ENCODE measurements at places on chromosomes 5 and 9. TPM values are rescaled to one million over a fixed set of nuclear protein-coding genes. Genes with fewer than 3 reads are reported as not detected.

GRCh38 chr5:131366428-131366827 lies 102.6 kb downstream of the CDC42SE2 start:
- H3K4me1 ChIP-seq = no peaks in the 10 kb centered on the region
- no peak for DNase-seq
- H3K27ac ChIP-seq = no peak overlapping the region
- H3K4me3 ChIP-seq = no peak overlapping the region

DNA sequence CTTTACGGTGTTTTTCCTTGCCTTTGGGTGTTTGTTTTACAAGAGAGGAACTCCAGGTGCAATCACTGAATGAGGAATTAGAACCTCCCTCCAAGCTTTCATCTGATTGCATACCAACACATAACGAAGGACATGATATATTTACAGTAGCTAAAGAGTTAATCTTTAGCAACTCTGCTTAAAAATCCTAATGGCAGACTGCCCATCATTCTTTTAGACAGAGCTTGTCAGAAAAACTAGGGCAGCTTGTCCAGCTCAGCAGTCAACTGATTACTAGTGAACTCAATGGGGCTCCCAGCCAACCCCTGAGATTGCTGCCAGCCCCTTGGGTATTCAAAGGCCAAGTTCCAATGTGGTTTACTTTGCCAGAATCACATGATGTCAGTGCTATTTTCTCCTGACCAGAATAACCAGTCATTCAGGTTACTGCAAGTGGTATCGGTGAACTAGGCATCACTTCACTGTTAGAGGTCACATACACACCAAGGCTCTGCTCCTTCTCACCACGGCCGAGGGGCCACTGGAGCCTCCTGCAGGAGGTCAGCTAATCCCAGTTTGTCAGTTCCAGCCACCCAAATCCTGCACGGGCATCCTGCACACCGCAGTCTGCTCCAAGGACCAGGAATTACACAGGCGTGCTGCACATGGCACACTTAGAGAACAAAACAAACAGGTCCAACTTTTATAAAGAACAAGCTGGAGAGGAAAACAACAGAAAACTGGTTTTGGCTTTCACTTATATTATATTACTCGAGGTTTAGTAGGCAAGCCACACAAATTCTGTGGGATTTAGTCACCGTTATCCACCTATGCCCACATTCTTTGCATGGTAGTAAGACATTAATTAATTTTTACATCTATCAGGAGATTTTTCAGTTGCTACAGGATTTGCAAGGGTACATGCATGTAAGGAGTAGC lies 62.5 kb downstream of the NFIB start:
- no peaks in the 10 kb centered on the region for H3K27me3 ChIP-seq
- H3K4me1 ChIP-seq = no peaks in the 10 kb centered on the region
- H3K36me3 ChIP-seq = no peaks in the 10 kb centered on the region
- H3K27ac ChIP-seq = peak overlapping the region; percentile 17

ANGPTL2 gene
- 17.9 TPM for total RNA-seq

GRCh38 chr5:133523013-133523658 lies 89.2 kb downstream of the FSTL4 start:
- H3K27ac ChIP-seq = no peak overlapping the region
- H3K4me1 ChIP-seq = peaks cover 12% of the 10 kb centered on the region
- H3K27me3 ChIP-seq = peaks cover 7% of the 10 kb centered on the region
- no peak overlapping the region for H3K4me3 ChIP-seq

DNA sequence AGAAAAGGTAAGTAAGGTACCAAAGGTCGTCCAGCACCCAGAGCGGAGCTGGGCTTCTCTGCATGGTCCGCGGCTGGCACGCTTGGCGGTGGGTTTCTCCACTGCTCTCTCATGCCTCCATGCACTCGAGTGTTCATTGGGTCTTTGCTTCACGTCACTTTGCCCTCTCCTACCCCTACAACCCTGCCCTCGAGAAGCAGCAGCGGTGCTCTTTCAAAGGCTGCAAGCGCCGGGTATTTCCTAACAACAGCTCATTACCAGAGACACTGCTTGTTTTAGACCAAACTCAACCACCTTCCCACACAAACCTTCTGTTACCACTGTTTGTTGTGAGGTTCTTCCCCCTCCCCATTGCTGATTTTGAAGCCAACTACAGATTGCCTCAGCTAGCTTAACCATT lies 21.5 kb upstream of the ZBTB34 start:
- H3K27ac ChIP-seq = no peak overlapping the region
- peaks cover 15% of the 10 kb centered on the region for H3K4me1 ChIP-seq
- peaks cover 6% of the 10 kb centered on the region for H3K36me3 ChIP-seq

- no peaks in the 10 kb centered on the region for H3K4me1 ChIP-seq
- peaks cover 11% of the 10 kb centered on the region for H3K36me3 ChIP-seq
- H3K27me3 ChIP-seq = no peaks in the 10 kb centered on the region
- H3K27ac ChIP-seq = no peak overlapping the region
Observed at GRCh38 chr9:79430619-79431018, 141.1 kb upstream of the TLE4 start.

- H3K27me3 ChIP-seq = no peaks in the 10 kb centered on the region
- H3K4me1 ChIP-seq = peaks cover 3% of the 10 kb centered on the region
- H3K36me3 ChIP-seq = no peaks in the 10 kb centered on the region
- DNase-seq = no peak
Observed at GRCh38 chr9:14205463-14205862, 108.5 kb downstream of the NFIB start.

DNA sequence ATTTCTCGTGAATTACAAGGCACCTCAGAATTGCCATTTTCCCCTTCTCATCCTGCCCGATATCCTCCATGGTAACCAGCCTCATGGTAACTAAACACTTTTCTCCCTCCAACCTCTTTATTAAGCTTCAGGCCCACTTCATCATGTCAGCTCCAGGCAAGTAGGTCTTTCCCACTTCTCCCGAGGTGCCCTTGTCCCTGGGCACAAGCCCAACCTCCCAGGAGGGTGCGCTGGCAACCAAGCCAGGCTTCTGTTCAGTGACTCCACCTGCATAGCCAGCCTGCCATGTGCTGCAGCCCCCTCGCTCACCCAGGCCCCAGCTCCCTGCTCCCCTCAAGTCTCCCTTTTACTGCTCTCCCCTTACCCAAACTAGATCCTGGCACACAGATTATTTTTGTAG lies 47.4 kb upstream of the AFAP1L1 start:
- H3K27me3 ChIP-seq = no peaks in the 10 kb centered on the region
- peaks cover 5% of the 10 kb centered on the region for H3K4me1 ChIP-seq
- H3K36me3 ChIP-seq = no peaks in the 10 kb centered on the region
- H3K27ac ChIP-seq = peak overlapping the region; percentile 54
- no peak overlapping the region for H3K4me3 ChIP-seq
